ENCODE measurements at places on chromosomes 2 and 18.
A peak's percentile ranks its signal among the peaks of the same experiment; 100 is the strongest.

- DNase-seq = no peak
Observed at GRCh38 chr18:79353267-79353666, 42.5 kb upstream of the NFATC1 start.

DNA sequence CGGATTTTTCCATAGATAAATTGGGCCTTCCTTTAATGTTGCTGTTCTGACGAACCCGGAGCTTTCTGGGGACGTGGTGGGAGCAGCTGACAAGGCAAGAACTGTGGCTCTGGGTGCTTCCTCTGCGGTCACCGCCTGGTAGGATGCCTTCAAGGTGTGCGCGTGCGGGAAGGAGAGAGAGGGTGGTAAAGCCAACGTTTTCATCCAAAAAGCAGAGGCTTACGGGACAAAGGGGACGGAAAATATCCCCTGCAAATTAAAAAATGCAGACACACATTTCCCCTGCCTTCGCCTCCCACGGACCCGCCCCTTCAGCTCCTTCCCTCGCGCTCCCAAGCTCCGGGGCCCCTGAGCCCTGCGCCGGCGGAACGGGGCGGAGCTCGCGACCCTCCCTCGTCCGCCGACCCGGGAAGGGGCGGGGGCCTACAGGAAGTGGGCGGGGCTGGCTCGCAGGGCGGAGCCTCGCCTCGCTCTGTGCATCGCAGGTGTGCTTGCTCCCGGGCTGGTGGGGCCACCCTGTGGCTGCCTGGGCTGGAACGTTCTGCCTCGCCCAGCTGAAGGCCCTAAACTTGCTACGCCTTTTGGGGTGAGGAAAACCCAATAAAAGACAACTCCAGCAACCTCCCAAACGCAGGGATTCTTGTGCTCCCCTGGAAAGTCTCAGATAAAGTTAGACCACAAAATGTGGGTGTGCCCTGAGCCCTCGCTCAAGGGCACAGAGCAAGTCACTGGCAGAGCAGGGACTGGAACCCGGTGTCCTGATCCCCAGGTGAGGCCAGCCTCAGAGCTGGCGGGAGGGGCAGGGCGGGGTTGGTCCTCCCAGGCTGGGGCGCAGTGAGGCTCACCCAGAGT, 25.4 kb upstream of the SLC66A3 start:
- DNase-seq = peak; percentile 79

- DNase-seq = no peak
Observed at GRCh38 chr2:220279840-220280239, 652.4 kb downstream of the SLC4A3 start.

- no peak for DNase-seq
Observed at GRCh38 chr18:75034937-75035336, 174.0 kb downstream of the PTGR3 start.

- no peak for DNase-seq
Observed at GRCh38 chr2:84441036-84441435, 18.0 kb downstream of the SUCLG1 start.

- DNase-seq = no peak
Observed at GRCh38 chr2:191929288-191929687, 82.4 kb upstream of the CAVIN2 start.

- no peak for DNase-seq
Observed at GRCh38 chr2:52112141-52112540, 1080.2 kb upstream of the NRXN1 start.

- no peak for DNase-seq
Observed at GRCh38 chr18:63999871-64000270, 30.0 kb downstream of the SERPINB8 start.

- DNase-seq = no peak
Observed at GRCh38 chr18:8052237-8052701, 485.2 kb downstream of the PTPRM start.

DNA sequence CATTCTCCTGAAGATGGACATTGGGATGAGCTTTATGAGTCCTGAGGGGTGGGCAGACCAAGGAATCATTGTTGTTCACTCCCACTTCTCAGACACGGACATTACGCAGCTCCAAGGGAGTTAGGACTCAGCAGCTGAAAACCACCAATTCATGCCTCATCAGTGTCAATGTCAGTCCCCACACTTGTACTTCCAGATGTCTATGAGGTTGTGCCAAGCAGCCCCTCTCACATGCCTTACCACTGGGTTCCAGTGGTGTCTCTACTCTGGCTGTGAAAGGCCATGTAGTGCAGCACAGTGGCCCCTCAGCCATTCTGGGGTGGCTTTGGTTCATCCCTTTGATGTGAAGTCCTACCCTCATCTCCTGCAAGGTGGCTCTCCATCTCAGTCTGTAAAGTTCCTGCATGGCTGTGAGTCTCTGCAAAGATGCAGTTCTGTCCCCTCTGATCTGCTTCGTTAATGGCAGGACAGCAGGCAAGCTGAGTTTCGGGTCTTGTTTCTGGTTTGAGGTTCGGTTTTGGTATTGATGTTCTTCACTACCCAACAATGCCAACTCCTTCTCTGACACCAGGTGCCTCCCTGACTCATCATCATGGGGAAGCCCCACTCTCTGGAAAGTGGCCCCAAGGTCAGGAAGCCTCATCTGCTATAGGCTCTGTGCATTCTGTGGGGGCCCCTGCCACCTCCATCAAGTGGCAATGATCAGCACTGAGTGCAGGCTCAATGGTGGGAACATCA, 14.0 kb upstream of the COL6A3 start:
- peak; percentile 38 for DNase-seq

GRCh38 chr2:27095745-27096651, 9.4 kb downstream of the KHK start:
- peak; percentile 30 for DNase-seq

DNA sequence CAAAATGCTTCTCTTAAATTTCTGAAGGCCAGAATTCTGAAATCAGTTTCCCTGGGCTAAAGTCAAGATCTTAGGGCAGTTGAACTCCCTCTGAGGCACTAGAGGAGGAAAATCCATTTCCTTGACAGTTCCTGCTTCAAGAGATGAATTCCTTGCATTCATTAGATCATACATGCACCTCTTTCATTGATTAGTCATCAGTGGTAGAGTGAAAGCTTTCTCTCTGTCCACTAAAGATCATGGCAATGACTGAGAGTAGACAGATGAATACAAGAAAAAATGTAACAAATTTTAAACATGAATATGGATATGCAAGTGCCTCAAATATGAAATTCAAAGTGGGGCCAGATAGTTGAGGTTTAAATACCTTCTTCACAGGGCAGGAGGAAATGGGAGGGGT, 693.4 kb upstream of the TMEFF2 start:
- DNase-seq = no peak

- no peak for DNase-seq
Observed at GRCh38 chr2:228938629-228939028, 332.5 kb downstream of the PID1 start.

- no peak for DNase-seq
Observed at GRCh38 chr2:79447463-79447862, 65.4 kb upstream of the CTNNA2 start.

GRCh38 chr2:230898016-230898712, 26.9 kb downstream of the GPR55 start:
- no peak for DNase-seq

GRCh38 chr18:55629133-55629532, 41.1 kb upstream of the TCF4 start:
- DNase-seq = no peak

DNA sequence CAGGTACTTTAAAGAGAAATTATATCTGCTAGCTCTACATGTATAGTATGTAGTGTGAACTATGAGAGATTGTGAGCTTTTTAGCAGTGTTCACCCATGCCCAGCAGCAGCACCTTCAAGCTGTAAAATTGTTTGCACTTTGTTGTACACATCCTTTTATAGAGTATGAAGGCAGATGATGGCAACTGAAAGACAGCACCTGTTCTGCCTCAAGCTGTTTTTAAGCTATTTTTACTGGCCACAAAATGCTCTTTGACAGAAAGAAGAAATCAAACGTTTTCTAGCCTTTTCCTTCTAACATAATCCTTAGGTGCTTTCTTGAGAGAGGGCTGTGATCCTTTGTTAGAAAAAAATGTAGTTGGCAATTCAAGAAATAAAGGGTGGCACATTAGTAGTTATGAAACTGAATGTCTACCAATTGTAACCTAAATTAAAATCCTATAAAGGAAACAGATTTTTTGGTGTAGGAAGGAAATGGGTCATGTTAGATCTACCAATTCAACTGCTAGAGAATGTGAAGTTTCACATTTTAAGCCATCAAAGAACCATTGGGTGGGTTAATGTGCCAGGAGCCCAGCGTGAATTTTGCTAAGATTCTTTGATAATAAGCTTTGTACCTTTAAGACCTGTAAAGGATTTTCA, 59.5 kb downstream of the R3HDM1 start:
- DNase-seq = no peak

DNA sequence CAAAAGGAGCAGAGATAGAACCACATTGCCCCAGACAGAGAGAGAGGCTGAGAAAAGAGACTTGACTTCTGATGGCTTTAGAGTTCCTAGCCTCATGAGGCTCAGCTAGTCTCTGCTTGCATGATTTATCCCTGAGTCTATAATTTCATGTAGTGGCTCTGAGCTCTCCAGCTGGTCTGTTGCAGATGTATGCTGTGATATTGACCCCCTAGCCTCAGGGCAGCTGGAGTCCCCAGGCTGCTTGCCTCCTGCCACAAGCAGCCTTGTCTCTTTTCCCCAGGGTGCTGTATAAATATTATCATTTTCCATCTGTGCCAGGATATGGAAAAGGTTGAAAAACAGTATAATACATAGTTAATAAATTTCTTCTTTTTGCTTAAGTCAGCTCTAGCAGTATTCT, 467.6 kb upstream of the CWC22 start:
- DNase-seq = no peak

GRCh38 chr2:238449909-238450417, 23.2 kb downstream of the ASB1 start:
- no peak for DNase-seq

DNA sequence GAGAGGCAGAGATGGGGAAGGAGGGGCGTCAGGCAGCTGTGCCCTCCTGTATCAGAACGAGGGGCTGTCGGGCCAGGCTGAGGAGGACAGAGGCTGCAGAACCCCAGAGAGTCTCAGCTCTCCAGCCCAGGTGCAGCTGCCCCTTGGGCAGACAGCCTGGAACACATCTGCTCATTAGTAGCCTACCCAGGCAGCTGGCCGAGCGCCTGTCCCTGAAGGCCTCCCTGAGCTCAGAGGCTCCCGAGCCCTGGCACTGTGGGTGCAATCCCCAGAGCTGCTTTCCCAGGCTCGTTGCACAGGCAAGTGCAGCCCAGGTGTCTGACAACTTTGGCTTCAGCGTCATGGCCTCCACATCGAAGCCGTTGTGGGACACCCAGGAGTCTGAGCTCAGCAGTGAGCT, 13.1 kb upstream of the TMEM185B start:
- DNase-seq = no peak

DNA sequence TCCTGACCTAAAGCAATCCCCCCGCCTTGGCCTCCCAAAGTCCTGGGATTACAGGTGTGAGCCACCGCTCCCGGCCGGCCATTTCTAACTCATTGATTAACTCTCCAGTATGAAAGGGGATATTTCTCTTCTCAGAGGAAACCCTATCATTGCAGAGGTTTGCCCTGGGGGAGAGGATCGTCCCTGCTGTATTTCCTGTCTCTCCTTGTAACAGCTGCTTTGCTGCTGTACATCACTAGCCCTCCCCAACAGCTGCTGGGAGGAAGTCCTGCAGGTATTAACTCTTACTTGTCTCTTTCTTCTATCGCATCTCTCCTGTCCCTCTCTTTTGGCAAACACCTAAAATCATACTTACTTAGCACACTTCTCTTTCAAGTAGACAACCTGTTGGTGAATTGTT, 219.0 kb upstream of the DSEL start:
- DNase-seq = no peak

GRCh38 chr2:29012211-29012681, 31.1 kb downstream of the TOGARAM2 start:
- no peak for DNase-seq

GRCh38 chr18:79962835-79963657, 1.4 kb upstream of the HSBP1L1 start:
- DNase-seq = peak; percentile 54

- DNase-seq = no peak
Observed at GRCh38 chr2:182245963-182246362, 180.9 kb downstream of the PDE1A start.

GRCh38 chr2:3535467-3535793, 16.1 kb upstream of the ADI1 start:
- DNase-seq = no peak

- DNase-seq = no peak
Observed at GRCh38 chr2:135818937-135819610, 17.9 kb downstream of the LCT start.

- DNase-seq = no peak
Observed at GRCh38 chr18:31828613-31829012, 67.9 kb upstream of the SLC25A52 start.

GRCh38 chr18:3411854-3412268, 38.1 kb upstream of the TGIF1 start:
- DNase-seq = peak; percentile 13

DNA sequence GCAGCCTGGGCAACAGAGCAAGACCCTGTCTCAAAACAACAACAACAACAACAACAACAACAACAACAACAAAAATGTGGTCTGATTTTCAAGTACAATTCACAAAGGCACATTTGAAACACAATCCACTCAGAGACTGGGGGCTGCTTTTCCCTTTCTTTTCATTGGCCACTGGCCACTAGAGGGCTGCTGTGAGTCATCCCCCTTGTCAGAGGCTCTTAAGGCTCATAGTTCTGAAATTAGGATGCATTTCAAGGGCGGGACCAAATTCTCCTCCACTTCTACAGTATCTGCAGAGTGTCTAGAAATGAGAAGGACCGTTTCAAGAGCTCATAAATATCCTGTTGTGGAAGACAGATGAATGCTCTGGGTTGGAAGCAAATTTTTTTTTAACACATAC, 285.4 kb downstream of the NRXN1 start:
- no peak for DNase-seq

GRCh38 chr2:238561230-238561629, 134.5 kb downstream of the ASB1 start:
- no peak for DNase-seq

DNA sequence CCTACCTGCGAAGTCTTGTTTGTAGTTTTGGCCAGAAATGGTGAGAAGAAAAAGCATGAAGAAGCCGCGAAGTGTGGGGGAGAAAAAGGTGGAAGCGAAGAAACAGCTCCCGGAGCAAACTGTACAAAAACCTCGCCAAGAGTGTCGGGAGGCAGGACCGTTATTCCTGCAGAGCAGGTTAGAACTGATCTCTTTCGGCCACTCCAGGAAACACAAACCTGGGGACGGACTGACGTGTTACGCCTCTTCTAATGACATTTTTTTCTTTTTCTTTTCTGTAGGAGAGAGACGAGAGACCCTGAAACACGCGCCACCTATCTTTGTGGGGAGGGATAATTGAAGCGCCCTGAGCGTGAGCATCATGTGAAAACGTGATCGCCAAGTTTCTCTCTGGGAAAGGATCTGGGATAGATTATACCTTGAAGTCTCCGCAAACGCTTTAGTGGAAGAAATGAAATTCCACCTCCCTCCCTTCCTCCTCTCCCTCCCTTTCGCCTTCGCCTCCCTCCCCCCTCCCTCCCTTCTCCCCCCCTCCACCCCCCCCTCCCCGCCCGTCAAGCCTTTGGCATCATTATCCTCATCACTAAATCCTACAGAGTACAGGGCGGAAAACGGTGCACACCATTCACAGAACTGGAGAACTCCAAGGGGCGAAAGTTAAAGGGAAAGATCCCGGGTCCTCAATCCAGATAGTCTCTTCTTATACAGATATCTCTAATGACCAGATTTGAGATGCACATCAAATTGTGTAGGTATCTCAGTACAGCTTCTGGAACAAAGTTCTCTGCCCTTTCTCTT, at the start of gene ZEB2:
ZEB2 (minus strand) TSS at position 186 of the 798 bp plus-strand sequence. CDS start 2,769 bp downstream, outside the sequence.
- DNase-seq = no peak
